ENCODE measurements at places on chromosomes 2 and 18. TPM values are rescaled to one million over a fixed set of nuclear protein-coding genes. Genes with fewer than 3 reads are reported as not detected.

The ANKRD62 gene
- 0.10 TPM for polyA plus RNA-seq

The CELF4 gene
- 2.9 TPM for polyA plus RNA-seq

The SERPINB4 gene
- not detected for polyA plus RNA-seq

The IL36RN gene
- polyA plus RNA-seq, result 0.07 TPM

The PSTPIP2 gene
- polyA plus RNA-seq, result 17.1 TPM

The FOXI3 gene
- polyA plus RNA-seq, result 0.22 TPM

The COL5A2 gene
- 133 TPM for polyA plus RNA-seq

The AKAIN1 gene
- polyA plus RNA-seq, result not detected

The IWS1 gene
- polyA plus RNA-seq, result 86.2 TPM

The ZNF892 gene
- polyA plus RNA-seq, result 7.6 TPM

The OXER1 gene
- 12.0 TPM for polyA plus RNA-seq

The CTAGE1 gene
- polyA plus RNA-seq, result 0.05 TPM

The GALNT14 gene
- 47.6 TPM for polyA plus RNA-seq

The ACMSD gene
- 43.9 TPM for polyA plus RNA-seq

The STK16 gene
- 34.9 TPM for polyA plus RNA-seq

The ARHGAP25 gene
- 6.8 TPM for polyA plus RNA-seq

The PIEZO2 gene
- 23.7 TPM for polyA plus RNA-seq

The PTPRN gene
- polyA plus RNA-seq, result 0.27 TPM

The SMYD1 gene
- not detected for polyA plus RNA-seq

The HOXD11 gene
- 63.7 TPM for polyA plus RNA-seq

The MEP1B gene
- polyA plus RNA-seq, result 0.18 TPM

The GKN2 gene
- not detected for polyA plus RNA-seq

The SOX11 gene
- polyA plus RNA-seq, result 22.9 TPM

The GPR35 gene
- 2.9 TPM for polyA plus RNA-seq
